Lung microvascular endothelial cell (primary cell): ENCODE measurements at places on chromosomes 3 and 15. TPM values are rescaled to one million over a fixed set of nuclear protein-coding genes. Genes with fewer than 3 reads are reported as not detected.

DNA sequence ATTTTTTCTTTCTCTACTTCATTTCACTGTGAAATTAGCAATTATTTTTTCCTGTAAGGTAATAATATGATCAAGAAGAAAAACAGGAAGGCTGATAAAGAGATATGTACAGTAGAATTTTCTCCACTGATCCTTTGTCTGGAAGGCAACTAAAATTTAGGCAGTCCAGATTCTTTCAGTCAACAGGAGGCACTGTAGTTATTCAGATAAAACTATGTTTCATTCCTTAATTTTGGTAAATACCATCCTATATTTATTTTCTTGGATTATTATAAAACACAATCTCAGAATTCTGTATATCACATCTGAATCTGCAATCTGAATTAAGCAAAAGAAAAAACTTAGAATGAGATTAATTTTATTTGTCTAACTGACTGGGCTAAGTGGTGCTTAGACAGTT lies 343.2 kb downstream of the LSAMP start:
- no peak for DNase-seq

GRCh38 chr3:114111060-114111770 lies 54.7 kb downstream of the QTRT2 start:
- no peak for DNase-seq

GRCh38 chr3:175558261-175558660 lies 699.1 kb downstream of the NAALADL2 start:
- DNase-seq: no peak

KIF7 gene
- total RNA-seq: 0.40 and 1.1 TPM in 2 replicates

LRRC34 gene
- total RNA-seq: 0.60 and 1.3 TPM in 2 replicates
